ENCODE measurements at places on chromosomes 5 and 9.

DNA sequence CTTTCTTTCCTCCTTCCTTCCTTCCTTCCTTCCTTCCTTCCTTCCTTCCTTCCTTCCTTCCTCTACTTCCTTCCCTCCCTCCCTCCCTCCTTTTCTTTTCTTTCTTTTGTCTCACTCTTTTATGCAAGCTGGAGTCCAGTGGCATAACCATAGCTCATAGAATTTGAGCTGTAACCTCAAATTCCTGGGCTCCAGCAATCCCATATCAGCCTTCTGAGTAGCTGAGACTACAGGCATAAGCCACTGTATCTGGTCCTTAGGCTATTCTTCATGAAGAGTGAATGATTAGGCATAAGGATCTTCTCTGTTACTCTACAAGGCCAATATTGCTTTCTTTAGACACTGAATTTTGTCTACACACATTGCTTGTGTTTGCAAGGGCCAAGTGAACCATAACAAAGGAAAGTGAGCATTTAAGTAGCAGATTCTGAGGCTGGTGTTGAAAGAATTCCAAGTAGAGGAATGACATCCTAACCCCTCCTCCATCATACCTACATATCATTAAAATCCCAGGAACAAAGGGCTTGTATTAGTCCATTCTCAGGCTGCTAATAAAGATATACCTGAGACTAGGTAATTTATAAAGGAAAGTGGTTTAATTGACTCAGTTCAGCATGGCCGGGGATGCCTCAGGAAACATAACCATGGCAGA, 293.2 kb downstream of the HCN1 start:
- no peak for DNase-seq

DNA sequence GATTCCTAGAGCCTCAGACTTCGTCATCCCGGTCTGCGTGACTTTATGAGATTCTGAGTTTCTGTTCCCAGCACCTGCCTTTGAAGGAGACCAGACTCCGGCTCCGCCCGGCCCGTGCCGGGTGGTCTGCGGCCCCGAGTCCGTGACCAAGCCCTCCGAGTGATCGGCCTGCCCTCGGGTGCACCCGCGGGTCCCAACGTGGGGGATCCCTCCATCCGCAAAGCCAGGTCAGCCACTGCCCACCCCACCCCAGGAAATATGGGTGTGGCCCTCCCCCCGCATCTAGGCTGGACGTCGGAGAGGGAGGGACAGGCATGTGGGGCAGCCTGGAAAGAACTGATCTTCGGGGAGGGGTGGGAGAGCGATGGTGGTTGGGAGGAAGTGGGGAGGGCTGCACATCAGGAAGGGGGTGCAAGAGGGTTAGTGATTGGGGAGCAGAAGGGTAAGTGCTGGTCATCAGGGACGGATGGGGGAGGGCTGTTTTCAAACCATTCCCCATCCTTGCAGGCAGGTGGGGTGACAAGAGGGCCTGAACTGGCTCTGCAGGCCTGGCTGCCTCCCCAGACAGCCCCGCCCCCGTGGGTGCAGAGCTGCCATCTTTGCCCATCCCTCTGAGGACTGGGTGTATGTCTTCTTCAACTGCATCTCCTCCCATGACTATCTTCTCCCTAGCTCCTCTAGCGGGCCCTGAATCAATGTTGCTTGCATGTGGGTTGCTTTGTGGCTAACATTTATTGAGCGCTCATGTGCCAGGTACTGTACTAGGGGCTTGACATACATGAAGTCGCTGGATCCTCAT, 747 bp downstream of the LRSAM1 start:
- no peak for DNase-seq

DNA sequence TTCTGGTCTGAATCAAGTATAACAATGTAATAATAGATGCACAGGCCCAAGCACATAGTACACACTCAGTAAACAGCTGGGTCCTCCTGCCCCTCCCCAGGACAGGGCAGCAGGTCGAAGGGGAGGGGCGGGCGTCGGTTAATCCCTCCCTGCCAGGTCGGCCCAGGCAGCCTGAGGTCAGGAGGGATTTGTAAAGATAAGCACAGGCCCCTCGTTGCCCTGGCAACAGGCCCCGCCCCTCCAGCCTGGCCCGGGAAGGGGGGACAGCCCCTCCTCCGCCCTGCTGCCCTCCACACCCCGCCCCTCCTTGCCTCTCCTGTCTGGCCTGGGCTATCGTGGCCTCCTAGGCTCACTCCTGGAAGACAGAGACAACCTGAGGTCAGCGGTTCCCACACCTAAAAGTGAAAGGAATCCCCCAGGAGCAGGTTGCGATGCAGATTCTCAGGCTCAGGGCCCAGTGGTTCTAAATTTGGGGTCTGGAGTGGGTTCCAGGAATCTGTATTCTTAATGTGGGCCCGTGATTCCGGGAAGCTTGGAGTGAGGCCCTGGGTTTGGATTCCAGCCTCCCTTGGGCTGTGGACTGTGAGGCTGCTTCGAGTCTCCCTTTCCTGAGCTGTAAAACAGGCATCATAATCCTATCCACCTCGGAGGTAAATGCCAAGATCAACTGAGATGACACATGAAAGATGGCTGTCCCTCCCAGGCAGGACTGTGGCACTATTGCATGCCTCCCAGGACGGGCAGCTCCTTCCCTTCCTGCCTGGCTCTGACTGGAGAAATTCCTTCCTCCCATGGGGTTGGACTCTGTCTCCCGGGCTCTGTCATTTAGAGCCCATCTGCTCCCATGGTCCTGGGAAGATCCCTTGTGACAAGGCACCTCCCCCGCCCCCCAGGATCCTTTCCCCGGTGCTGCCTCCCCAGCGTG, 4.4 kb downstream of the CRB2 start:
- DNase-seq = no peak

DNA sequence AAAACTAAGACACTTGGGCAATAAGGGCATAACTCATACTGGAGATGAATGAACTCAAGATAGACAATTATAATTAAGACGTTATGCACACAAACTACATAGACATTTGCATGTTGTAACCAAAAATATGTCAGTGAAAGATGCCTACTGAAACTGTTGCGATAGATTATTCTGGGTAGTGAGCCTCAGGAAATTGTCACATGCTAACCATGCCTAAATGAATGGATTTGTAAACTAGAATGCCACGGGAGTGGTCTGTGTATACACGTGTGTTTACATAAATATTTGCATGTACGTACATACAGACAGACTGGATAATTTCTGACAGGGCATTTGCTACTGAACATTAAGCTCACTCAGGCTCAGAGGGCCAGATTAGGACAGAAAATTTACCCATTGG, 1.2 kb downstream of the NIPSNAP3B start:
- DNase-seq = no peak

DNA sequence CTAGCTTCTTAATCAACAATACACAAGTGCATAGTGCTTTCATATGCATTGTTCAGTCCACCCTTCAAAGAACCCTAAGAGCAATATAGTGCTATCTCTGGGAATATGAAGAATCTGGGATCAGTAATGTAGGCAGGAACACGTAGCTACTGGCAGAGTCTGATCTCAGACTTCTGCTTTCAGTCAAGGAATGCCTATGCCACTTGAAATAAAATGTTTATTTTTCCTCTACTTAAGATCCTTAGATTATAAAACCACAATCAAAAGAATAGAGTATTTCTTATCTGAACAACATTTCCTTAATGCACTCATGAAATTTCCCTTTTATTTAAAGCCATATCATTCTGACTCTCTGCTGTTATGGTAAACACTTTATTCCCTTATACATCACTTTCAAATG, 1407.8 kb upstream of the C9orf72 start:
- DNase-seq = no peak

DNA sequence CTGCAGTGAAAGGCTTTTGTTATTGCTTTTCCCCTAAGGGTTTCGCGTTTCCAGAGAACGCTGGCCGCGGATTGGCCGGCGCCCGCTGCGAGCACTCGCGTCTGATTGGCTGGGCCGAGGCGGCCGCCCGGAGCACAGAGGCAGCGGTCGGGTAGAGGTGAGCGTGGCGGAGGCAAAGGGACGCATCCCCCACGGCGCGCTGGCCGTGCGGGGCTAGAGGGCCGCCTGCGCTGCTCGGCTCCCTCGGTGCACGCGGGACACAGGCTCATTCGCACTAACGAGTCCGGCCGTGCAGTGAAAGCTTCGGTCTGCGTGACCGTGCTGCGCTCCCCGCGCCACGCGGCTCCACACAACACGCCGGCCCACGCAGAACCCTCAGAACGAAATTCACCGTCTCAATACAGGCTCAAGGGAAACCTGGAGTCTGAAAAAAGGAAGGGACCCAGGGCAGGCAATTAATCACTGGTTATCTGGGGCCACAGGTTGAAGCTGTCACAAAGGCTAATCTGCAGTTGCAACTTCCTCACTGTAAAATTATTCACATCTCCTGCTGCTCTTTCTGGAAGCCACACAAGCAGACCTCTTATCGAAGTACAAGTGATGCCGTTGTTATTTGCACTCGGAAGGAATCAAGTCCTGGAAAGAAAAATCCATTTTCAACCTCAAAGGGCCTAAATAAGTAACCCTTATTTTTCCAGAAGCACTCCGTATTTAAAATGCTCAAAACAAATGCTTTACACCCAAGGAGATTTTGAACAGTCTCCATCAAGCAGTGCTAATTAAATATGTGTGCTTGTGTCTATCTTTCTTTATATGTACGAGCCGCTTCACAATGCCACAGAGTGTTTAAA, 94.6 kb downstream of the ZNF608 start:
- no peak for DNase-seq

DNA sequence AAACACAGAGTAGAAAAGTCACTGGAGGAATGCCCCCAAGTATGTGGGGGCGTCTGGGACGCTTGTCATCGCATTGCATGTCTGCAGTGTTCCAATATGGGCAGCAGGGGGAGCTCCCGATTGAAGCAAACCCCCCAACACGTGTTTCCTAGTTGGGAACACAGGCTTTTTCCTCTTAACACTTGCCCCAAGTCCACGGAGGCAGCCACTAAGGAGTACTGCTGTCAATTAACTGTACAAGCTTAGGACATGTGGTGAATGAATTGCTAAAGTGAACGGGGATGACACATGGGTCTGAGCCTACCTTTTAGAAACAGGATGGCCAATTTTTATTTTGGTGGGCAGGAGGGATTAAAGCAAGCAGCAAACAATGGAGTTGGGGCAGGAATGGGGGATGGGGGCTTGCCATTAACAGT, 2.2 kb downstream of the GABRB2 start:
- DNase-seq = no peak

DNA sequence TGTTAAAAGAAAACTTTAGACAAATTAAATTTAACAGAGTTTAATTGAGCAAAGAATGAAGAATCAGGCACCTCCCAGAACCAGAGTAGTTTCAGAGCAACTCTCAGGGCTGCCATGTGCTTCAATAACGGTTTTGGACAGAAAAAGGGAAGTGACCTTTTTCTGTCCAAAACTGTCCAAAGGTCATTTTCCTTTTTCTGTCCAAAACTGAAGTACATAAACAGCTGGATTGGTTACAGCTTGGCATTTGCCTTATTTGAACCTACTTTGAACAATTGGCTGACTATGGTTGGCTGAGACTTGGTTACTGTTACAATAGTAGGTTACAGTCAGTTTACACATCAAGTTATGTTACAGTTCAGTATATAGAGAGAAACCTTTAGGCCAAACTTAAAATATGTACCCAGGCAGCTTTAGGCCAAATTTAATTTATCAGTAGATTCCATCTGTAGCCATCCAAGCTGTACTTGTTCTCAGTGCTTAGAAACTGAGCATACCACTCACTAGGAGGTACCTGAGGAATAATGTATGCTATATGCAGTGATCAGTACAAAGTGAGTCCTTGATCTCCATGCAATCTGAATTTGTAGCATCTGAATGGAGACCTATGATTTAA, 44.0 kb downstream of the C9orf85 start:
- no peak for DNase-seq

DNA sequence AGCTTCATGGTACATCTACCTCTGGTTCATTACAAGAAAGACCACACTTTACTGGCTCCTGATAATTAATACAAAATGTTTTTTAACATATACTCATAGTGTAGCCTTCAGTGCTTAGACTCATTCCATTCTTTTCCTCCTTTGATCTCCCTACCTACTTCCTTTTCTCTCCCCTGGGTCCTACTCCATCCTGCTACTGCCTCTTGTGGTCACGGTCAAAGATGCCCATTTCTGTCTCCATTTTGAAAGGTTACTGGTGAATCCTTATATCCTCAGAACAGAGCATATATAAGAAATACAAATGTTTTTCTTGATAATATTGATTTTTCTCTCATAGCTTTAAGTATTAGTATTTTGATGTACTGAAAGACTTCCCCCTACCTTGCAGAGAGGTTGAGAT, 375.9 kb downstream of the ARRDC3 start:
- no peak for DNase-seq

DNA sequence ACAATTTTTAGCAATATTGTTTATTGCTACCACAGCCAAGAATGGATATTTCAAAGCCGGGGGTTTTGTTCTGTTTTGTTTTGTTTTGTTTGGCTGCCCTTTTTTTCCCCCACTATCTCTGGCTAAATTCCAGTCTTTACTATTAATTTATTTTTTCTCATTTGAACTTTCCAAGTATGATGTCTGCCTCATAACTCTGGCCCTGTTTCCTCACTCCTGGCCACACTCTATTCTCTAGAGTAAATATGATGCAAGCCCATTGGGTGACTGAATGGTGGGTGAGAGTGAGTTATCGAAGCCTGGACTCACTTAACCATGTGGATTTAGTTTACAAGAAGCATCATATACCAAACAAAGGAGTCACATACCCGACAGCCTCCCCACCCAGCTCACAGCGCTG, 41.9 kb downstream of the WDR36 start:
- peak; percentile 86 for DNase-seq

DNA sequence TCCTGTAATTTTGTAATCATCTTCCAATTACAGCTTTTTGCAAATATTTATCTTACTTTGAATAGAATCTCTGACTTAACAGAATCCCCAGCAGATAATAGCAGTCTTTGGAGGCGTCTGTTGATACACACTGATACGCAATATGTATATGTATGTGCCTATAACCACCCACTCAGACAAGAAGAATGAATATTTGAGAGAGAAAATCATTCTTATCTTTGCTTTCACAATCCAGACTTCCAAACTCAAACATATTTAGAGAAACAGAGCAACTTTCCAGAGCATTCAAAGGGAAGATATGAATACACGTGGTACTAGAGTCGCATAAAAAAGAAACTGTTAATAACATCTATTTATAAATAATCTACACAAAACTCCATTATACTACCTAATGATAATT, 6.1 kb downstream of the RORB start:
- DNase-seq = no peak

DNA sequence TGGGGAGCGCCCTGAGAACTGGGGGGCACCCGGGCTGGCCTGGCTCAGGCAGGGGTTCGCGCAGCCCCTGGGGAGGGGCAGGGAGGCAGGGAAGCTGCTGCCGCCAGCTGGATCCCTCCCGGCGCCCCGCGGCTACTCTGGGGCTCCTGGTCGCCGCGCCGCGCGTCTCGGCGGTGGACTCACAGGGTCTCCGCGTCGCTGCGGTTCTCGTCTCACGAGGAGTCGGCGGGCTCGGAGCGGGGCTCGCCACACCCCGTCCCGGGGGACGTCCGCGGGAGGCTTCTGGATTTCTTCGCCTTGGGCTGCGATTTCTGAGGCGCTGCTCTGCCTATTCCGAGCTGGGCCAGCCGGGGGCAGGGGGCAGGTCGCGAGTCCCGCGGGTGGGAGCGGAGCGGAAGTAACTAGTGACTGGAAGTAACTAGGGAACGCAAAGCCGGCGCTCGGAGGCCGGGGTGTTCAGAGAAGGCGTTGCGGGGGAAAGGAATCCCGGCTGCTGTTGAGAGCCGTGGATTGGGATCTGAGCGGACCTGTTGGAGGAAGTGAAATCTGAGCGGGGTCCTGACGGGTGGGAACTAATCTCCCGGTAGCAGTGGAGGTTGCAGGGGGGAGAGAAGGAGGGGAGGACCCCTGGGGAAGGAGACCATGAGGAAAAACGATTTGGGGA, 511 bp downstream of the CYSTM1 start:
- DNase-seq = no peak

- peak; percentile 28 for DNase-seq
These were observed 43.1 kb downstream of the RALGPS1 start for GRCh38 chr9:126957687-126958053.
